PC-3 (cell line): ENCODE measurements at places on chromosomes 11 and 22. TPM values are rescaled to one million over a fixed set of nuclear protein-coding genes. Genes with fewer than 3 reads are reported as not detected.

TSPAN32 gene
- not detected in 2 replicates for total RNA-seq

HEPACAM gene
- 0.11 TPM in 1 of 2 replicates, not detected in the other for total RNA-seq

TP53I11 gene
- 30.8 and 32.8 TPM in 2 replicates for total RNA-seq

WT1 gene
- total RNA-seq = 8.5 and 9.1 TPM in 2 replicates

ZNF70 gene
- total RNA-seq = 2.3 and 3.7 TPM in 2 replicates

C11orf42 gene
- total RNA-seq = not detected in 2 replicates

LDHA gene
- 1,402 and 1,441 TPM in 2 replicates for total RNA-seq

DNA sequence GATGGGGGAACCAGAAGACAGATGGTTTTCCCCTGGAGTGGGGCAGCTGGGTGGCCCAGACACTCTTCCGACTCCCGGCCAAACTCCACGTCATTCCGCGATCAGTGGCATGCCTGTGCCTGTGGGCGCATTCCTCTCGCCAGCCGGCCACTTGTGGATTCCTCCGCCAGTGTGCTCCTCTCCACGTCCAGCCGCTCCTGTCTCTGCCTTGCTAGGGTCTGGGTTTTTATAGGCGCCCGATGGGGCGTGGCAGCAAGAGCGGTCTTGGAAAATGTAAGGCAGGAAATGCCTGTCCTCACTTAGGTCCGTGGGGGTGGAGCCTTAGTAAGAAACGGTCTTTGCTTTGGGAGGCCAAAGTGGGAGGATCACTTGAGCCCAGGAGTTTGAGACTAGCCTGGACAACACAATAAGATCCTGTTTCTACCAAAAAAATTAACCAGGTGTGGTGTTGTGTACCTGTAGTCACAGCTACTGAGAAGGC is 81.6 kb upstream of the SEPTIN5 start:
- DNase-seq = no peak

DNA sequence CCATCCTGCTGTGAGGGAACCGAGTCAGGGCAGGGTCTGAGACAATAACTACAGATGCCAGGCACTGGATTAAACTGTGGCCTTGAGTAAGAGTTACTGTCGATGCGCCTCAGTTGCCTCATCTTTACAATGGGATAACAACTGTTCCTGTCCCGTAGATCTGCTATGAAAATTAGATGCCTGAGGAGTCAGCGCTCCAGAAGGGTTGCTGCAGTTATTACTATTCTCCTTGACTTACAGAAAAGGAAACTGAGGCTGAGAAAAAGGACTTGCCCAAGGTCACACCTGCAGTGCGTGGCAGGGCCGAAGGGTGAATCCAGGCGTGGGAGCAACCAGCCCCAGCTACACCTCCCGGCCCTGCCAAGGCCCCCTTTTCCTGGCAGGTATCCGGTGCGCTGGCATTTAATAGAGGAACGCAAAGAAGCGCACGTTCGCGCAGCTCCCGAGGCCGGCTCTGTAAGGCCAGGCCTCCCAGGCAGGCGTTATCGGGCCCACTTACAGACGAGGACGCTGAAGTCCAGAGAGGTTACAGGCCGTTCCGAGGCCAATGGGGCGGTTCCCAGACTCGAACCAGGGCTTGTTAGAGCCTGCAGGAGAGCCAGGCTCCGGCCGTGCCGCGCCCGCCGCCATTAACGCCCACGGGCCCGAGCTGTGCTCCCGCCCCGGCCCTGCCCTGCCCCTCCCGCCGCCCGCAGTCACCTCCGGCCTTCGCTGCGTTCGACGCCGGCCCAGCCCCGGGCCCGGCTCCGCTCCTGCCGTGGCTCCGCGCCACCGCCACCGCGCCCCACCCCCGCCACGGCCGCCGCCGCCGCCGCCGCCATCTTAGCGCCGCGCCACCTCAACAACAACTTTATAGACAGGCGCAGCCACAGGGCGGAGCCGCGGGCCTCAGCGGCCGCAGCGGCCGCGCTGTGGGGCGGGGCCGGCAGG is at the start of gene C11orf68:
C11orf68 (minus strand) TSS at position 852 of the 930 bp plus-strand sequence; CDS start at position 821, 31 bp downstream.
- peak; percentile 50 for DNase-seq

GRCh38 chr11:19242179-19242932 is 1.6 kb upstream of the E2F8 start:
- no peak for DNase-seq

DNA sequence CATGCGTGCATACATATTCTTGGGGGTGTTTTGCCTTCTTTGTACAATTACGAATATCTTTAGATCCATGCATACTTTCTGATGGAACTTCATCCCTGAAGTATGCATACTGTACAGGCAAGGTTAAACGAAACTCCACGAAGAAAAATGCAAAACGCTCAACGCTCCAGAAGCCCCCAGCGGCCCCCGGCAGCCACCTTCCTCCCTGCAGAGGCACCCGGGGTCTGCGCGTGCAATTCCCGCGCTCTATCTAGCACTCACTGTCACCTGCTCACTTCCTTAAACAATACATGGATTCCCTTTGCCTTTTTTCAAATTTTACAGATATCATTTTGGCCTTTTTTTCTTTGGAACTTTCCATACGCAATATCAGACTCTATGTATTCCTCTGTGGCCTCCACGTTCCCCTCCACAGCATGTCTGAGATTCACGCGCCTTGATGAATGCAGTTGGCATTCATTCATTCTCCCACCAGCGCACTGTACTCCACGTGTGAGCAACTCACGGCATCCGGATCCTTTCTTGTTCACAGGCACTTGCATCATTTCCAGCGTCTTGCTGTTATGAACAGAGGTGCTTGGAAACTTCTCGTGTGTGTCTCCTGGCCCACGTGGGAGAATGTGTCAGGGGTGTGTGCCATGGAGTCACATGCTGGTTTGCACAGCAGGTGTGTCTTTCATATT is 214.3 kb downstream of the CTTN start:
- DNase-seq = no peak

DNA sequence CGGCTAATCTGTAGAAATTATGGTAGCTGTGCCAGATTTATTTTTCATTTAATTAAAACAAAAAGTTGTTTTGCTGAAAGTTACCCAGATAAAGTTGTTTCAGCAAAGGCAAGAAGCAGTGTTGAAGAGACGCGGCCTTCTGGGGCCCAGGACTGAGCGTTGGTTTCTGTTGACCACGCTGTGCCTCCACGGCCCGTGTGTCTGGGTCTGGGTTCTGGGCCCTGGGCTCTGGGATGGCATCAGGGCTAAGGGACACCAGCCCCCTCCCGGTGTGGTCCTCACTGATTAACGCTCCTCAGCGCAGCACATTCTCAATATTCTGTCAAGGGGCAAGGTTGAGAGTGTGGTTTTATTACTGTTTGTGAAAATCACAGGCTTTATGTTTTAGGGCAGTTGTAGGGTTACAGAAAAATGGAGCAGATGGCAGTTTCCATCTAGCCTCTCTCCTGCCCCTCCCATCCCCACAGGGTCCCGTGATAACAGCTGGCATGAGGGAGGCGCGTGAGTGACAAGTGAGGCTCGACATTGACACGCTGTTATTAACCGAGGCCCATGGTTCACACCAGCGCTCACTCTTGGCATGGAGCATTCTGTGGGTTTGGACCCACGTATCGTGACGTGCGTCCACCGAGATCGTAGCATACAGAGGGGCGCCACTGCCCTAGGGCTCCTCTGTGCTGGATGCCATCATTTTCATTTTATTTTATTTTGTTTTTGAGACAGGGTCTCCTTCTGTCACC is 1231.4 kb downstream of the BRD1 start:
- no peak for DNase-seq

DNA sequence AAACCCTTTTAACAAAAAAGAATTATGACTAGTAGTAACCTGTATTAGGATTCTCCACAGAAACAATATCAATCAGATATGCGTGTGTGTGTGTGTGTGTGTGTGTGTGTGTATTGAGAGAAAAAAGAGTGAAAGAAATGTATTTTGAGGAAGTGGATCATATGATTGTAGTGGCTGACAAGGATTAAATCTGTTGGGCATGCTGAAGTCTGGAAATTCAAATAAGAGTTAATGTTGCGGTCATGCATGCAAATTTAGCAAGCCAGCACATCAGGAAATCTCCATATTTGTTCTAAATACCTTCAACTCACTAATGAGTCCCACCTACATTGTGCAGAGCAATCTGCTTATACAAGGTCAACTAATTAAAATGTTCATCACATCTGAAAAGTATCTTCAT is 46.8 kb upstream of the IGLL5 start:
- no peak for DNase-seq

DNA sequence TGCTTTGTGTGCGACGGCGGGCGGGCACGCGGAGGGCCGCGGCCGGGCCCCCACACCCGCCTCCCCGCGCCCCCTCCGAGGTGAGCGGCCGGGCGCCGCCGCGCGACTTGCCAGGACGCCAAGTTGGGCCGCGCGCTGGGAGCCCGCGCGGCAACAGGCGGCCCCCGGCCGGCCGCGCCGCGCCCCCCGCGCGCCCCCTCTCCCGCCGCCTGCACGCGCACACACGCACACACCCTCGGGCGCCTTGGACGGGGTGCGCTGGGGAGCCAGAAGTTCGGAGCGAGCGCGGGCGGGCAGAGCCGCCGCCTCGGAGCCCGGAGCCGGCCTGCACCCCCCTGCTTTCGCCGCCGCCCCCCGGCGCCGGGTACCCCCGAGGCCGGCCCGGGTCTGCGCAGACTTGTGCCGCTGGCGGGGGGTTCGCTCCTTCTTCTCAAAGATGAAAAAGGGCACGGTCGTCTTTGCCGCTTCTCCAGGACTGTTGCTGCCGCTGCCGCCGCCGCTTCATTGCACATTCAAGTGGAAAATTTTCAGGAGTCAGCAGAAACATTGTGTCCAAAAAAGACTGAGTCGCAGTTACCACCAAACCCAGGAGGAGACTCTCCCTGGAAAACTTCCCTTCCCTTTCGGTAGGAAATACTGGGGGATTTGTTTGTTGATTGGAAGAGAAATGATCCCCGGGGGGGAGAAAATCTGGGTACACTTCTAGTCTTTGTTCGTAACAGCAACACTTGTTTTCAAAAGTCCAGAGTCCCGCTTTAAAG is 895 bp downstream of the TEAD1 start:
- no peak for DNase-seq

DNA sequence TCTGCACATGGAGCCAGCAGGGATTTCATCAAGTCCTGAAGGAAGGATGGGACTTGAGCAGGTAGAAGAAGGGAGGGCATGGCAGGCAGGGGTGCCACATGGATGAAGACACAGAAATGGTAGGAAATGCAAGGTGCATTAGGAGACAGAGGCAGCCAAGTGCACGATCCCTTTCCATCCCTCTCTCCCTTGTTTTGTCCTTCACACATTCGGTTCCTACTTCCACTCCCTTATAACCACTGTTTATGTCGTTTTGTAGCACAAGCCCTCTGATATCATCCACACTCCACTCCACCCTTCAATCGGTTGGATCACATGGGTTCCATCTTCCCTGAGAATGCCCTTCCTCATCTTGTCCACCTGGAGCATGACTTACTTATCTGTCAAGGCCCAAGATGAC is 35.2 kb downstream of the IFT27 start:
- DNase-seq = no peak

DNA sequence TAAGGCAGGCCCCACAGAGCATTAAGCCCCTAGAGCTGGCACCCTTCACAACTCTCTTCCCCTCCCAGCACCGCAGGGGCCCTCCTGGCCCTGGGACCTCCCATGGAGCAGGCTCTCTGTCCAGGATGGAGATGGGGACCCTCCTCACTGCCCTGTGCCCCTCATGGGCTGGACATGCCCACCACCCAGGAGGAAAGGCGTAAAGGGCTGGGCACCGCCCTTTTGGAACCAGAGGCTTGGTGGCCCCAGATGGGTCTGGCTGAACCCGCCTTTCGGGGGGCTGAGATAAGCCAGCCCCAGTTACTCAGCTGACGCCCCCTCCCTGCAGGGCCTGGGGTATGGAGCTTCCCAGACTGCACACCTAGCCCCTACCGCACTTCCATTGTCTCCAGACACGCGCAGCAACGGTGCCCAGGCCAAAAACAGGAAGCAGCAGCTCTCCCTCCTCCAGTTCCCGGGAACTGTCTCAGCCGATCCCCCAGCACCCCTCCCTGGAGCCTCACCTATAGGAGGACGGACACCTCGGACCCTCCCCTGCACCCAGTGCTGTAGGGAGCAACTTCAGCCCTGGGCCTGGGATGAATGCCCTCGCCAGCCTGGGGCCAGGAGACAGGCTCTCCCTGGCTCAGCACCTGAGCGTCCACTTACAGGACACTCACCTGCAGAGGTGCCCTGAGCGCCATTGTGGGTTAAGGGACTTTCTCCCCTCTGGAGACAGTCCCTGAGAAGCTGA is 1.6 kb upstream of the SUSD2 start:
- DNase-seq = no peak

DNA sequence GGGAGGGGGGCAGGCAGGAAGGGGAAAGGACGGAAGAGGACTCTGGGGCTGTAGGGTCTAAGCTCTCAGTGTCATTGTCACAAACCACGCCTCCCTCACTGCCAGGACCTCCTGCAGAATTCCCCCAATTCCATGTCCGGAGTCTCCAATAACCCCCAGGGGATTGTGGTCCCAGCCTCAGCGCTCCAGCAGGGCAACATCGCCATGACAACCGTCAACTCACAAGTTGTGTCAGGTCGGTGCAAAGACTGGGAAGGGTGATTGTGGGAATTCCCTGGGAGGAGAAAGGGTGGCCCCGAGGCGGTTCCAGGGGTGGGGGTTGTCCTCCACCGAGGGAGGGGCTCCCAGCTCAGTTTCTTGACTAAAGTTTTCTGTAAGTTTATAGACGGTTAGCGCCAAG is 86.0 kb downstream of the FEZ1 start:
- DNase-seq = no peak

GRCh38 chr11:130890039-130890745 is 26.1 kb downstream of the SNX19 start:
- DNase-seq = no peak

DNA sequence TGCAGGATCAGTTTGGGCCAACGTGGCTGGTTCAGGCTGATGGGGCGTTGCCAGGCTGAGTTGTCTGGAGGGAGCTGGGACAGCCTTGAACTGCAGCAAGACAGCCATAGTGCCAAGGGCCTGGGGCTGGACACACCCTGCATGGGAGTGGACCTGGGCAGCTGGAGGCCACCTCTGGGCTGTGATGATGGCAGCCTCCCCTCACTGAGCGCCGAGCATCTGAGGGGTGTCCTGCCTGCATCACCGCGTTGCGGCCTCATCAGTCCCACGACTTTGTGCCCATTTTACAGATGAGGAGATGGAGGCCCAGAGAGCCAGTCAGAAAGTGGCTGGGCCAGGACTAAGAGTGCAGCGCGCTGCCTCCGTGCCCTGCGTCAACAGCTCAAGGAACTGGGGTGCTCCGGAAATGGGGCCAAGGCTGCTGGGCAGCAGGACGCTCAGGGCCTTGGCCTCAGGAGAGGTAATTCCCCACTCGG is 590 bp upstream of the TSPO start:
- DNase-seq = no peak

DNA sequence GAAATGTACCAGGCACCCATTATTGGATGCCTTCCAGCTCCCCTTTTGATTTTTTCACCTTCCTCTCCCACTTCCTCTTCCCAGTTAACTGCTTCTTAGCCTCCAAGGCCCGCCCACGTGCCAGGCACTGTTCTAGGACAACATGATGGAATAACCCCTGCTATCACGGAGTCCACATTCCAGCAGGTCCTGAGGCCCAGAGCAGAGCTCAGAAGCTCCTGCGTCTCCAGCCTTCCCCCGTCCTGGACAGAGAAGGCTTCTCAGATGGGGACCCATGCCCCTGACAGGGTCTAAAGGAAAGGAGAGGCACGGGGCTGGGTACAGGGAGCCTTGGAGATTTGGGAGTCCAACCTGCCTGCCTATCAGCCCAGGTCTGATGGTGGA is 29.1 kb downstream of the TRIM29 start:
- DNase-seq = no peak
